ENCODE measurements at places on chromosomes 3 and 15. TPM values are rescaled to one million over a fixed set of nuclear protein-coding genes. Genes with fewer than 3 reads are reported as not detected.

The RASA2 gene
- total RNA-seq = 19.2 TPM

The CACNA2D2 gene
- total RNA-seq = 8.7 TPM

The FANCD2OS gene
- not detected for total RNA-seq

The A4GNT gene
- not detected for total RNA-seq
